ENCODE measurements at places on chromosomes 5 and 9.

GRCh38 chr5:95759634-95760033 lies 28.5 kb downstream of the RHOBTB3 start:
- peak; percentile 93 for DNase-seq

DNA sequence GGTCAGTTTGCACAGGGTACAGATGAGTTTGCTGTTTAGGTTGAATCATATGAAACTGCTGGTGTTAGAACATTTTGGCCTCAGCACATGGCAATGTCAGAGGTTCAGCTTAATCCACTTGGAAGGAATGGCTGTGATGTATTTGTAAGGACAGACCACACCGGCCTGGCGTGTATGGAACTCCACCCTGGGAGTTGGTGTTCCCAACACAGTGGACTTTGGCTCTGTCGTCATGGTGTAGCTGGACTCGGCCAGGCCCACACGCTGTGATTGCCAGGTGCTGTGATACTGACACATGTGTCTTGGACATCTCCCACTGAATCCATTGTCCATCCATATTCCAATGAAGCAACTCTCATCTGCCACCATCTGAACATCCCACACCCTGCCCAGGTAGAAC lies 90.3 kb downstream of the ZNF618 start:
- DNase-seq: no peak

- DNase-seq: no peak
Measured at GRCh38 chr9:101718192-101718591, 20.3 kb downstream of the GRIN3A start.

- DNase-seq: peak; percentile 23
Measured at GRCh38 chr5:7391814-7392692, 3.9 kb upstream of the ADCY2 start.

DNA sequence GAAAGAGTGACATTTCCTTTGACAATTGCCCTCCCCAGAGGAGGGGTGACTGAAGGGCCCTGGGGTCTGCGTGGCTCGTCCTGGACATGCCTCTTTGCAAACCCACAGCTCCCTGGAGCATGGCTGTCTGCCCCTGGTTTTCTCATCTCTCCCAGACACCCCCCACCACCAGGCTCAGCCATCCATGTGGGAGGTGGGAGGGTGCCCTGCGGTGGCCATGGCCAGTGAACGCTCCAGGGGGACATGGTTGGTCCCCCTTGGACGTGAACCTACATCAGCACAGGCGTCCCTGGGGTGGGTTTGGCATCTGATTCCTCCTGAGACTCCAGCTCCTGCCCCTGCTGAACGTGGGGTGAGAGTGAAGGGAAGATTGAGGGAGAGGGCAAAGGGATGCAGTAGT lies 67.7 kb upstream of the LMX1B start:
- no peak for DNase-seq

DNA sequence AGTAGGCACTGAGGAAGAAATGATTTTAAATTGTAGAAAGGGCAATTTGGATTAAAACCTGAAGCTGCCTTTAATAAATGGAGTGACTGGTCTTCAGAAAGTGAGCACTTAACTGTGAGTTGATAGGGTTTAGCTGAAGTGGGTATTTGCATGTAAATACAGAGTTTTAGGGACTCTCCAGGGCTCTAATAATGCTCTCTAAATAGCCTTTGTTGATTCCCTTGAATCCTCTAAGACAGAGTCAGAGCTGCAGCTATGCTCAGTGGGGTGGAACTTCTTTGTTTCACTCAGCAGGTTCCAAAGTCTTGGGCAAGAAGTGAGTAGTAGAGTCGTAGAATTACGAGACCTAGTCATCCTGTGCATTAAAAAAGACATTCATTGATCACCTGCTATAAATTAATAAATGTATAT lies 21.4 kb downstream of the GLRA1 start:
- DNase-seq: peak; percentile 82

DNA sequence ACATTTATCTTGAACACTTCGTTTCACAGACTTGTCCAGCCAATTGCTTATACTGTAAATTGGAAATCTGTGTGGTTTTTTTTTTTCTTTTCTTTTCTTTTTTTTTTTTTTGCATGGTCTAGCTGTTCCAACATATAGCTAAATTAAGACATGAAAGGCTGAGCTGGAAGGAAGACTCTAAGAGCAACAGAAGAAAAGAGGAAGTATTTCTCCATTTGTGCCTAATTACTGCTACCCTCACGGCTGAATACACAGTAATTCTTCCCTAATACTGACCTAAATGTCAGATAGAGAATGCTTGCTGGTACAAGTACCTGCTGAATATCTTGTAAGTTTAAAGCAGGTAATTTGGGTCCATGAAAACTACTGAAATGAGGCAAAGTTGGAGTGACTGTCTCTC lies 11.0 kb upstream of the HAPLN1 start:
- DNase-seq: no peak

DNA sequence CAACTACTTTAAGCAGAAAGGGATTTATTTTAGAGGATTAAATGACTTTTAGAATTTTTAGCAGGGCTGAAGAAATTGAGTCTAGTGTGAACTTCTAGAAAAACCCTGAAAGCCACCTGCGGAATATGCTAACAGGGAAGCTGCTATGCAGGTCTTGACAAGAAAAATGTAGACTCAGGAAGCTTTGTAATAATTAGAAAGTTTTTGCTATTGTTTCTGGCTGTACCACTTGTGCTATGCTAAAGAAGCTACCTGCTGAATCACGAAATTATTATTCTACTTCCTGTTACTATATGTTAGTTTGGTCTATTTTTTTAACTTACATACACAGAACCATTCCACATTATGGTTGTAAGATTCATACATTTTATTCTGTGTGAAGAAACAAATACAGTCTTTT lies 74.0 kb upstream of the CHSY3 start:
- no peak for DNase-seq

DNA sequence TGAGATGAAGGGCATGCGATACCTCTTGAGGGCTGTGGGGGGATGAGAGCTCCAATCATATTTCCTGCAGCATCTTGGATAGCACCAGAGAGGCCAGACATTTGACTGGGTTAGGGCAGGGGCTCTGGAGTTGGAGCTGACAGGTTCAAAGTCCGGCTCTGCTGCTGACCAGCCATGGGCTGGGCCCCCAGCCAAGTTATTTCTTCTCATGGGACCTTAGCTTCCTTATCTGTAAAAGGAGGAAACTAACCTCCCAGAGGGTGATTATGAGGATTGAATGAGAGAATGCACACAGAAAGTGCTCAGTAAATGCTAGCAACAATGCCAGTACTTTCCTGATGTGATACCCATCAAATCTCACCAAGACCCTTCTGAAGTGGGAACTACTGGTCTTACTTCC lies 65.2 kb upstream of the SLC25A51 start:
- DNase-seq: peak; percentile 68

DNA sequence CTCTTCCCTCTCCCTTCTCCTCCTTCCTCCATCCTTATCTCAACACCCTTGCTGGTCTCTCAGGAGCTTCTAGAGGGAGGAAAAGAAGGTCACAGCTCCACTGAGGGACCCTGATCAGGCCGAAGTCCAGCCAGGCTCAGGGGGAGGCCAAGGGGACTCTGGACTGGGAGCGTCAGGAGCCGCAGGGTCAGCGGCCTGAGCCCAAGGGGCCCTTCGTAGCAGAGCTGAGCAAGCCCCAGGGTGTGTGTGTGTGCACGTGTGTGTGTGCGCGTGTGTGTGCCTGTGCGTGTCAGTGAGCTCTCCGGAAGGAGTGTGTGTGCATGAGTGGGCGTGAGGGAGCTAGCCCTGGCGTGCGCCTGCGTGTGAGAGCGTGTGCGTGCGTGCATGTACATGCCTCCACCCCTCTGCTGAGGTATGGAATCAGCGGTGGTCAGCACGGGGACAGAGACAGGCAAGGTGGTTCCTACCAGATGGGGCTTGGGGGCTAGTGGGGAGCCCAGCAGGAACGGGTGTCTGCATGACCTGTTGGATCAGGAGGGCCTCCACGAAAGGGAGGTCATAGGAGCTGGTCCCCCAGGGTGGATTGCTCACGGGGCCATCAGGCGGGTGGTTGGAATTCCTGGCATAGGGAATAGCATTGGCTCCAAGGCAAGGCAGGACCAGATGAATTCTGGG lies 10.0 kb upstream of the AGPAT2 start:
- peak; percentile 25 for DNase-seq
